Stimulated activated CD4-positive, alpha-beta T cell treated with anti-CD3 and anti-CD28 coated beads, Interleukin-1b, Interleukin-23, amount 100 ng/mL, for 1 hour (primary cell): ENCODE measurements at places on chromosomes 5 and 9.

DNA sequence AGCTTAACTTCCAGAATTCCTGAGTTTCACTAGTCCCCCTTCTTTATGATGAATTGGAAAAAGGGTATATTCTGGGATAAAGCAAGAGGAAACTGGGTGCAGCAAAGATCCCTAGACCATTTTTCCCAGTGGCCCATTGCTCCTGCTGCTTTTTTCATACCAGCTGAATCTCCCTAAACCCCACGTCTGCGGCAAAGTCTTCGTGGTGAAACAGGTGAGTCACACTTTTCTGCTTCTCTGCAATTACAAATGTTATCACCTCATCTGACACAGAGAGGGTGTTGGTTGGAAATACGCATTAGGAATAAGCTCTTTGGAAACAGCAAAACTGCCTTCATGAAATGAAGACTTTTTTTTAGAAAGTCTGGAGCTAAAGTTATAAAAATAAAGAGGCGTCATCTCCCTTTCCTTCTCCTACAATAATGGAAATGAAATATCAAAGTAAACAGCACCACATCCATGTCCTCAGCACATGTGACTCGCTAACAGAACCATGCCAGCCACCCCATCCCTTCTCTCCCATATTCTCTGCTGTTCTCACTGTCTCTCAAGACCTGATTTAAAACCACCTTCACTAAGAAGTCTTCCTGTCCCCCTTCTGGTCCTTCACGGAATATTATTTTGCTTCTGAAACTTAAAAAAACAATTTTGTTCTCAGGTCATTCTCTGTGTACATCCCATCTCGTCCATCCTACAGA lies 39.5 kb upstream of the GLRX start:
- DNase-seq: no peak

GRCh38 chr9:76733096-76733495 lies 31.1 kb upstream of the PCA3 start:
- no peak for DNase-seq

DNA sequence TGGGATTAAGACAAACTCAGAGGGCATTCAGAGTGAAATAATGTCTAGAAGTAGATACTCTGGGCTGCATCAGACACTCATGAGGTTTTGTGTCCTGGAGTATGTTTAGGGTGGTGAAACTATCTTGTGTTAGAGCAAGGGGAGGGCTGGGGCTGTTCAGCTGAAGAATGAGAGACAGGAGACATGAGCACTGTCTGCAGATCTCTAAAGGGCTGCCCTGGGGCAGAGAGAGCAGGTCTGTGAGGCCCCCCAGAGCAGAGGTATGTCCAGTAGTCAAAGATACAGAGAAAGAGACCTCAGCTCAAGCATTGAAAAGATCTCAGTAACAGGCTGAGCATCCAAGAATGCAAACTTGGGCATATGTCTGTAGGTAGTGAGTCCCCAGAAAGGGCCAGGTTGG lies 45.9 kb upstream of the SHB start:
- DNase-seq: no peak

DNA sequence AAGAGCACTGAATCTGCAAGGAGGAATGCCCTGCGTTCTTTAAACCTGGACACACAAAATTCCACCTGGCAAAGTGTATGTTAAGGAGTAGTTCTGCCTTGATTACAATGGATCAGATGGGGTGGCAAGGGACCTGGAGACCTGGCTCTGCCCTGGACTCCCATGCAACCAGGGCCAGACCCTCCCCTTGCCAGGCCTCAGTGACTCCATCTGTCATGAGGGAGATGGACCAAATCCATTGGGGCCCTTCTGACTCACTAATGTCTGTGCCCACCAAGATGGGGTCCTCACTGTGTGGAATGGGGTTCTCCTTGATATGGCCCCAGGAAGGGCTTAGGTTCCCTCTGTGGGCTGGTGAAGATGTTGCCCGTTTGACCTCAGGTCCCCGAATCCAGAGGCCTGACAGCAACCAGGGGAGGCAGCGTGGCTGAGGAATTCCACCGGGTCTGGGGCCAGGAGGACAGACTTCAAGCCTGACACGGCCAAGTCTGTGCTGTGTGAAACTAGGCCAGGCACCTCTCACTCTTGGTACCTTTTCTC lies 100.3 kb downstream of the PAX5 start:
- DNase-seq: no peak

DNA sequence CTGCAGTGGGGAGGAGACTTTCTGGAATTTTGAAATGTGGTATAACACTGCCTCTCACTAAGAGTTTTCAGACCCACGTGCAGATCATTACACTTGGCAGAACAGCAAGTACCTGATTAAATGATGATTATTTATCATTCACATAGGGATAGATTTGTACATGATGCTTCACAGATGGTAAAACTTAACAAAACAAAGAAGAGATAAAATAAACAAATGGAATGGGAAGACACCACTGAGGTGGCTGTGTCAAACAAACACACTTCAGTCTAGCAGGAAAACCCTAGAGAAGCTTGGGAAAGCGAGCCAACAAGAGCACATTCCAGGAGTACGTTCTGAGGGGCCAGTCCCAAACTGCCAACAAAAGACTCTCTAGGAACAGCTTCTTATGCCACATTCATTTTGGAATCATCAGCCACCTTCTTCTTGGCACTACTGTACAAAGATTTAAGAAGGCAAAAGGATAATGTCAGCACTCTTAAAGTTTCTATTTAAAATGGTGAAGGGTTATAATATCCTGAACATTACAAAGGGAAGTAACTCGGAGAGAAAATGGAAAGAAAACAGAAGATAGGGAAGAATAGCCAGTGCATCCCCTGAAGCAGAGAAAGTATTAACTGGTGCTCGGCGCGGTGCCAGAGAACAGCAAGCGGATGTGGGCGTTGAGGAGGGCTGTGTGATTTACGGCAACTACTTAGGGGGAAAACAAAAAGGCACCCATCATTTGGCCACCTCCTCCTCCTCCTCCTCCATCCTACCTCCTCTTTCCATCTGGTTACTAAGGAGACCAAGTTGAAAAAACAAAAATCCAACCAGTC lies 1.6 kb downstream of the MED27 start:
- no peak for DNase-seq

DNA sequence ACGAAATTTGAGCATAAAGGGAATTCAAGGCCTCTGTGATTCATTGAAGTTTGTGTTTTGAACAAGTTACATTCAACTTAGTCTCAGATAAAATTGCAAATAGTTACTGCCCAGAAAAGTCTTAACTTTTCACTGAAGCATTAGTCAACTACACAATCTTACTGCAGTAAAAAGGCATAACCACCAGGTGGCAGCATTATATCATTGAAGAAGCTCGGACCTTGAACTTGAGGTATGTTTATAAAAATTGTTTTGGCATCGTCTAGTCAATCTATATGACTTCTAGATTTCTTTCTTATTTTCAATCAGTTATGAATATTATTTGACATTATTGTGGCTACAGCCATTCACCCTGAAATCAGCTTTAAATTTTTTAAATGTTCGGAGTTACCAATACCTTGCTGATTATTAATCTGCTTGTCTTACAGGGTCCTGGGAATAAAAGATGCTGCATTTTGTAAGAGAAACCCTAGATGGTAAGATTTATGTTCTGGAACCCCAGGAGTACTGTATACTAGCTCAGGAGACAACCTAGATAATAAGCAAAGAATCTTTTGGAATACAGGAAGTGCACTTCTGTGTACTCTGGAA lies 83.9 kb upstream of the GRAMD2B start:
- no peak for DNase-seq
